Osteocyte (in vitro differentiated cells): ENCODE measurements at places on chromosomes 2 and 18. TPM values are rescaled to one million over a fixed set of nuclear protein-coding genes. Genes with fewer than 3 reads are reported as not detected.

The ZNF396 gene
- 1.9 and 2.2 TPM in 2 replicates for total RNA-seq

The IL36A gene
- not detected in 2 replicates for total RNA-seq

The ZC3H15 gene
- 43.7 and 46.6 TPM in 2 replicates for total RNA-seq

The ACMSD gene
- total RNA-seq: not detected in 2 replicates

The CCDC74A gene
- total RNA-seq: 1.8 and 2.4 TPM in 2 replicates

The PPP3R1 gene
- 68.4 and 69.3 TPM in 2 replicates for total RNA-seq

The CDKL4 gene
- total RNA-seq: 0.37 and 0.83 TPM in 2 replicates

The HOXD8 gene
- not detected in 2 replicates for total RNA-seq

The SERPINB4 gene
- not detected in 2 replicates for total RNA-seq

The C2orf80 gene
- not detected in 2 replicates for total RNA-seq

The ALPG gene
- total RNA-seq: not detected in 2 replicates

The VIT gene
- total RNA-seq: 10.7 and 11.4 TPM in 2 replicates

The ARHGAP25 gene
- 0.42 and 0.43 TPM in 2 replicates for total RNA-seq

The RTP5 gene
- not detected in 2 replicates for total RNA-seq

The REG3A gene
- not detected in 2 replicates for total RNA-seq

The PDK1 gene
- 7.2 and 7.3 TPM in 2 replicates for total RNA-seq

The NR4A2 gene
- total RNA-seq: 1.4 and 1.8 TPM in 2 replicates

The LINC00305 gene
- total RNA-seq: not detected in 2 replicates

The HSBP1L1 gene
- 1.6 and 2.0 TPM in 2 replicates for total RNA-seq
